Ovary (tissue), 10 donors: ENCODE measurements at places on chromosomes 12 and 14. TPM values are rescaled to one million over a fixed set of nuclear protein-coding genes. Genes with fewer than 3 reads are reported as not detected.

- no peak overlapping the region for H3K4me3 ChIP-seq
- H3K36me3 ChIP-seq = no peaks in the 10 kb centered on the region
- DNase-seq = no peak
- H3K4me1 ChIP-seq = peaks cover 2% of the 10 kb centered on the region
- no peaks in the 10 kb centered on the region for H3K27me3 ChIP-seq
- H3K27ac ChIP-seq = no peak overlapping the region
Observed at GRCh38 chr12:19739195-19739776, 300.0 kb downstream of the AEBP2 start.

DNA sequence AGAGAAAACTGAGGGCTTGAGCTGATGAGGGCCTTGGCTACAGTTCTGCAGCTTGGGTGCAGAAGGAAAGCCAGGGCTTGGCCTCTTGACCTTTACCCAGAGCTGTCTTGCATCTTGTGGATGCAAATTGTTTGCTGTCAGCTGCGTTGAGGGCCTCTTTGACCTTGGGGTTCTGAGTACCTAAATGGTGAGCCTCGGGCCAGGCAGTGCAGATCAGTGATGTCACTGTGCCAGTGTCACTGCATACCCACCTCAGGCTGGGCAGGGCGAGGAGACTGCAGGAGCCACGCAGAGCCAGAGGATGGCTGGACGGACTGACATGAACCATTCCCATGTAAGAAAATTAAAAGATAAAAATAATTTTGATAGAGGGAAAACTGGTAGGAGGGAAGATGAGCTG lies 18.6 kb downstream of the ESRRB start:
- H3K27ac ChIP-seq = no peak overlapping the region
- no peaks in the 10 kb centered on the region for H3K36me3 ChIP-seq
- DNase-seq = no peak
- no peak overlapping the region for H3K4me3 ChIP-seq
- no peaks in the 10 kb centered on the region for H3K27me3 ChIP-seq

DNA sequence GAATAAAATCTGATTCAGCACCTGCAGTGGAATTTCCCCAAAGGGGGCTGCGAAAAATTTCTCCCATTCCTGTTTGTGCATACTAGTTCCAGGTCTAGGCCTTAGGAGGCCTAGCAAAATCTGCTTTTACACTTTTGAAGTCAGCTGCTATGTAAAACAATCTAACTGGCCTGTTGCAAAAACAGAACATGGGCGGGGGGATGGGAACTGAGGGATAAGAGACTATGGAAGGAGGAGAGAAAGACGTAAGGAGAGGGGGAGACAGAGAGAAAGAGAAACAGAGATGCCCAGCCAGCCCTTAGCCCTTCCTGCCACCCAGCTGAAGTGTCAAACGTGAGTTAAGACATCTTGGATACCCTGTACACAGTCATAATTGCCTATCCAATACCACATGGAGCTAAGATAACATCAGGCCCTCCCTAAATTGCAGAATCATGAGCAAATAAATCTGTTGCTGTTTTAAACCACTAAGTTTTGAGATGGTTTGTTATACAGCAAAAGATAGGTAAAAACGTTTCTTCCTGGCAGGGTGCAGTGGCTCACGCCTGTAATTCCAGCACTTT lies 45.6 kb downstream of the SPTLC2 start:
- no peaks in the 10 kb centered on the region for H3K36me3 ChIP-seq
- H3K4me1 ChIP-seq = peaks cover 5% of the 10 kb centered on the region
- peak overlapping the region; percentile 17 for H3K27ac ChIP-seq
- no peak overlapping the region for H3K4me3 ChIP-seq

- H3K27me3 ChIP-seq = no peaks in the 10 kb centered on the region
- peak; percentile 45 for DNase-seq
- H3K27ac ChIP-seq = no peak overlapping the region
- peaks cover 3% of the 10 kb centered on the region for H3K4me1 ChIP-seq
Observed at GRCh38 chr14:34030864-34031263, 80.0 kb upstream of the EGLN3 start.

DNA sequence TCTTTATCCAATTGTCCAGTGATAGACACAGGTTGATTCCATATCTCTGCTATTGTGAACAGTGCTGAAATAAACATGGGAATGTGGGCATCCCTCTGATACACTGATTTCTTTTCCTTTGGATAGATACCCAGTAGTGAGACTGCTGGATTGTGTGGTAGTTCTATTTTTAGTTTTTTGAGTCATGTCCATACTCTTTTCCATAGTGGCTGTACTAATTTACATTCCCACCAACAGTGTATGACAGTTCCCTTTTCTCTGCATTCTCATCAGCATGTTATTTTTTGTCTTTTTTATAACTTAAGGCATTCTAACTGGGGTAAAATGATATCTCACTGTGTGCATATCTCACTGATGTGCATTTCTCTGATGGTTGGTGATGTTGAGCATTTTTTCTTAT lies 24.8 kb upstream of the VASH1 start:
- no peaks in the 10 kb centered on the region for H3K4me1 ChIP-seq
- DNase-seq = no peak
- H3K36me3 ChIP-seq = no peaks in the 10 kb centered on the region
- H3K27ac ChIP-seq = no peak overlapping the region

- peaks cover 3% of the 10 kb centered on the region for H3K4me1 ChIP-seq
- DNase-seq = no peak
- no peaks in the 10 kb centered on the region for H3K27me3 ChIP-seq
- H3K27ac ChIP-seq = no peak overlapping the region
Observed at GRCh38 chr12:67424784-67425183, 155.6 kb downstream of the CAND1 start.

DNA sequence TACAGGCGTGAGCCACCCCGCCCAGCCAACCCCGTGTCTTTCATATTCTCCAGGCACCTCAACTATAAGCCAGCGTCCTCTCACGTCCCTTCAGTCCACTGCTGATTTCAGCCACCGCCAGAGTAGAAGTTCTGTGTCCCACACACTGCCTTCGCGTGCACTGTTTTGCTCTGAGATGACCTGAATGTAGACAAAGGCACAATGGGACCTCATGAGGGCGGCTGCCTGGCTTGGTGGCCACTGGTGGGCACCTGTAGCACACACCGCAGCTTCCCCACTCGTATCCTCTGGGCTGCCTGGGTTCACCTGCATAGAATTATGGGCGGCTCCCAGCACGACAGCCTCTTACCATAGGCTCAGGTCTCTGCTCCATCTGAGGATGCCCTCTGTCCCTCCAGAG lies 57.2 kb downstream of the GPR68 start:
- DNase-seq = no peak
- no peaks in the 10 kb centered on the region for H3K36me3 ChIP-seq
- no peak overlapping the region for H3K27ac ChIP-seq
- H3K4me1 ChIP-seq = no peaks in the 10 kb centered on the region
- H3K27me3 ChIP-seq = no peaks in the 10 kb centered on the region

GRCh38 chr14:96106891-96107290 lies 67.7 kb downstream of the C14orf132 start:
- H3K27ac ChIP-seq = no peak overlapping the region
- H3K4me3 ChIP-seq = no peak overlapping the region
- H3K36me3 ChIP-seq = no peaks in the 10 kb centered on the region
- no peak for DNase-seq

DNA sequence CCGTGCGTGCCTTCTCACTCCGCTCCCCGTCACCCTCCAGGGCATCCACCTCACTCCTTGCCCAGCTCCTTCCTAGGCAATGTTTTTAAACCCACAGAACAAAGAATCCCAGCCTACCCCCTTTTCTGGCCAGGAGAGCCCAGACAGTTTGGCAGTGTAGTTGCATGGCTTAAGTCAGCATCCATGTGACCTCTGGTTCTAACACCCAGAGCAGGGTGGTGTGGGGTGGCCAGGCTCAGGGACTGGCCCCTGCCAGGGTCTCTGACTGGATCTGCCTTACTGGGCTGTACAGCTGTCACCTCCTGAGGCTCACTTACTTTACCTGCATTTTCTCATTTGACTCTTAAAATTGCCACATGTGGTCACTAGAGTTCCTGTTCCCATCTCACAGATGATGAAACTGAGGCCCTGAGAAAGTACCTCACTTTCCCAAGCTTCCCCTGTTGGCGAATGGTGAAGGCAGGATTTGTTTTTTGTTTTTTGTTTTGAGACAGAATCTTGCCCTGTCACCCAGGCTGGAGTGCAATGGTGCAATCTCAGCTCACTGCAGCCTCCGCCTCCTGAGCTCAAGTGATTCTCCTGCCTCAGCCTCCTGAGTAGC lies 18.3 kb downstream of the SDS start:
- H3K27me3 ChIP-seq = no peaks in the 10 kb centered on the region
- H3K4me3 ChIP-seq = no peak overlapping the region
- H3K27ac ChIP-seq = no peak overlapping the region
- no peaks in the 10 kb centered on the region for H3K4me1 ChIP-seq

- H3K36me3 ChIP-seq = no peaks in the 10 kb centered on the region
- no peaks in the 10 kb centered on the region for H3K27me3 ChIP-seq
- no peak for DNase-seq
- H3K4me1 ChIP-seq = no peaks in the 10 kb centered on the region
- no peak overlapping the region for H3K27ac ChIP-seq
Observed at GRCh38 chr14:86897704-86898513, 1095.1 kb downstream of the GALC start.

GRCh38 chr14:31934767-31935266 lies 142.3 kb upstream of the ARHGAP5 start:
- H3K4me1 ChIP-seq = no peaks in the 10 kb centered on the region
- peak; percentile 42 for DNase-seq
- H3K27me3 ChIP-seq = no peaks in the 10 kb centered on the region

- DNase-seq = no peak
- H3K4me1 ChIP-seq = no peaks in the 10 kb centered on the region
Observed at GRCh38 chr12:93582351-93582750, 9.9 kb downstream of the SOCS2 start.

- no peaks in the 10 kb centered on the region for H3K4me1 ChIP-seq
- H3K36me3 ChIP-seq = no peaks in the 10 kb centered on the region
- DNase-seq = no peak
- H3K27me3 ChIP-seq = no peaks in the 10 kb centered on the region
- H3K27ac ChIP-seq = no peak overlapping the region
- H3K4me3 ChIP-seq = no peak overlapping the region
Observed at GRCh38 chr12:22527999-22528398, 16.3 kb downstream of the C2CD5 start.

- no peak overlapping the region for H3K27ac ChIP-seq
- no peaks in the 10 kb centered on the region for H3K36me3 ChIP-seq
- H3K4me1 ChIP-seq = peaks cover 3% of the 10 kb centered on the region
- H3K27me3 ChIP-seq = no peaks in the 10 kb centered on the region
- no peak overlapping the region for H3K4me3 ChIP-seq
Observed at GRCh38 chr12:92603741-92604432, 98.9 kb upstream of the PLEKHG7 start.

- H3K36me3 ChIP-seq = no peaks in the 10 kb centered on the region
- H3K4me1 ChIP-seq = no peaks in the 10 kb centered on the region
- no peak overlapping the region for H3K27ac ChIP-seq
- no peak for DNase-seq
Observed at GRCh38 chr12:102682366-102683289, 202.3 kb upstream of the IGF1 start.

- DNase-seq = peak; percentile 25
- no peak overlapping the region for H3K4me3 ChIP-seq
- H3K4me1 ChIP-seq = peaks cover 2% of the 10 kb centered on the region
- no peaks in the 10 kb centered on the region for H3K36me3 ChIP-seq
Observed at GRCh38 chr14:104283197-104284106, 145.1 kb downstream of the KIF26A start.

DNA sequence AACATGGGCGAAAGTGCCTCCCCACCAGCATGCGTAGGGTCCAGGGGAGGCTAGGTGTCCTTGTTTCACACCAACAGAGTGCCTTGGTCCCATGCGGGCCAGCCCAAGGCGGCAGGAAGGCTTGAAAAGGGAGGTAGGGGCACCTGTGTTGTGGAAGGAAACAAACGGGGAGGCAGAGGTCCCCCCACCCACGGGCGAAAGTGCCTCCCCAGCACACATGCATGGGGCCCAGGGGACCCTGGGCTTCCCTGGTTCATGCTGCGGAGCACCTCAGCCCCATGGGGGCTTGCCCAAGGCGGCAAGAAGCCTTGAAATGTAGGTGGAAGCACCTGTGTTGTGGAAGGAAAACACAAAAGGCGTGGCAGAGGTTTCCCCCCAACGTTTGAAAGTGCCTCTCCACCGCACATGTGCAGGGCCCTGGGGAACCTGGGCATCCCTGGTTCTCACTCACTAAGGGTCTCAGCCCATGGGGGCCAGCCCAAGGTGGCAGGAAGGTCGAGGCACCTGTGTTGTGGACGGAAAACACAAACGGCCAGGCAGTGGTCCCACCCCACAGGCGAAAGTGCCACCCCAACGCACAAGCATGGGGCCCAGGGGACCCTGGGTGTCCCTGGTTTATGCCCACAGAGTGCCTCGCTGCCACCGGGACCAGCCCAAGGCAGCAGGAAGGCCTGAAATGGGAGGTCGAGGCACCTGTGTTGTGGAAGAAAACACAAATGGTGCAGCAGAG lies 374.7 kb downstream of the ALG10 start:
- H3K4me1 ChIP-seq = no peaks in the 10 kb centered on the region
- no peak for DNase-seq
- H3K36me3 ChIP-seq = no peaks in the 10 kb centered on the region
- no peak overlapping the region for H3K27ac ChIP-seq

DNA sequence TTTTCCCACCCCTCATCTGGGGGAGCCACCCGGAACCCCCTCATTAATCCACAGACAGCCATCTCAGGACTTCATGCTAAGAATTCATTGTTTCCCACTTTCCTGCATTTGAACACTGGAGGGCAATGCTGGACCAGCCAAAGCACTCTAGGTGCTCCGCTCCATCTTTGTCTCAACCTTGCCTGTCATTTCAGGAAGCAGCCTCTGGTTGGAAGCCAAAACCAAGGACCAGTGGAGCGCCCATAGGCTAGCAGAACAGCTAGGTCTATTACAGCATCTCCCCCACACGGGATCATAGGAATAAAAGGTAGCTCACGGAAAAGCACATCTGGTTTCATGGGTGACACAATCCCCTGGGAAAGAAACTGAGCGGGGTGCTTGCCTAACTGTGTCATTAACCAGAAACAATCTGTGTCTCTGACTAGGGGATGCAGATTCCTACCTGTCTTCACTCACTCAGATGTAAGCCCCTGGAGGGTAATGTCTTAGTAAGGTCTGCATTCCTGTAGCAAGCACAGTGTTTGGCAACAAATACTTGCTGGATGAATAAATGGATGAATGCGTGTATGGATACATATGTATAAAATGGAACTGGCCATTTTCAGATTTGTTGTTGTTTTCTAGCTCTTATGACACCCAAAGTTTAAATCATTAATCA lies 197.0 kb downstream of the DAD1 start:
- H3K4me1 ChIP-seq = no peaks in the 10 kb centered on the region
- H3K36me3 ChIP-seq = no peaks in the 10 kb centered on the region
- H3K27ac ChIP-seq = no peak overlapping the region
- H3K4me3 ChIP-seq = no peak overlapping the region
- peak; percentile 43 for DNase-seq

The FAM222A gene
- 16.3 TPM for total RNA-seq

The MYH6 gene
- total RNA-seq = 0.50 TPM

The TAS2R8 gene
- not detected for total RNA-seq

The TROAP gene
- total RNA-seq = 1.6 TPM

The PNMA1 gene
- 114 TPM for total RNA-seq

The SCAF11 gene
- total RNA-seq = 93.9 TPM

The SYCP3 gene
- not detected for total RNA-seq

The CPNE6 gene
- not detected for total RNA-seq

The PTGES3 gene
- total RNA-seq = 126 TPM

The CDH24 gene
- total RNA-seq = 4.9 TPM
